ENCODE measurements at places on chromosomes 6 and 20.

DNA sequence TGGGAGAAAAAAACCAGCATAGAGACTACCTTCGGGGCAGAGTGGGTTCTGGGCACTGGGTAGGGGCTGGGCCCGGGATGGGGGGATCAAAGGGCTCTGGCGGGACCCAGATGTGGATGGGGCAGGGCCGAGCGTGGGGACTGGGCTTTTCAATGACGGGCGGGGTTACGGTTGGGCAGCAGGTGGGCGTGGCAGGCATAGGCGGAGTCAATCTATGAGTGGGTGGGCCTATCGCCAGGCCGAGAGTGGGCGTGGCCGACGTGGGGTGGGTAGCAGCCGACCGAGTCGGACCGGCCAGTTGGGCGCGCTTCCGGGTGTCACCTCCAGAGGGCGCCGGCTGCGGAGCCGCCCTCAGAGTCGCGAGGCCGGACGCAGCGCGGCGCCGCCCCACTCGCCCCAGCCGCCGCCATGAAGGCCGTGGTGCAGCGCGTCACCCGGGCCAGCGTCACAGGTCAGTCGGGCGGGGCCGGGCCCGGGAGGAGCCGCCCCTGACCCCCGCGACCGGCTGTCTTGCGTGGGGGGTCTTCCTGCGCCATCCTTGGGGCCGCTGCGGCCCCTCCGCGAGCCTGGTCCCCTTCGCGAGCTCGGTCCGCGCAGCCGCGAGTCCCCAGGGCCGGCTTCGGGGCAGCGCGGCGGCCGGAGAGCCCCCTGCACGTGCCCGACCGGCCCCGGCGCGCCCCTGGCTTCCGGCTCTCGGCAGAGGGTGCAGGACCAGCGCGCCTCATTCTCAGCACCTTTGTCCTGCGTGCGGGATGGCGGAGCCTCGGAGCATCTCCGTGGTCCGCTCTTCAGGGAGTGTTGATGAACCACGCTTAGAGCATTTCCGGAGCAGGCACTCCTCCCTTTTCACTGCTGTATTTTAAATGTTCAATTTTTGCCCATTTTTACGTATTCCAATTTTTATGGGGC is at the start of gene DTD1:
Gene DTD1, plus strand, starts transcription at position 390 of the 909 bp plus-strand sequence. Its CDS starts 19 bp downstream, at position 409.
- no peak for DNase-seq

GRCh38 chr20:62704341-62704948 is 4.2 kb upstream of the NTSR1 start:
- no peak for DNase-seq

- DNase-seq, result no peak
Measured at GRCh38 chr20:58695895-58696375, 3.3 kb downstream of the NPEPL1 start.

- no peak for DNase-seq
Measured at GRCh38 chr6:88263591-88263990, 97.4 kb upstream of the CNR1 start.

DNA sequence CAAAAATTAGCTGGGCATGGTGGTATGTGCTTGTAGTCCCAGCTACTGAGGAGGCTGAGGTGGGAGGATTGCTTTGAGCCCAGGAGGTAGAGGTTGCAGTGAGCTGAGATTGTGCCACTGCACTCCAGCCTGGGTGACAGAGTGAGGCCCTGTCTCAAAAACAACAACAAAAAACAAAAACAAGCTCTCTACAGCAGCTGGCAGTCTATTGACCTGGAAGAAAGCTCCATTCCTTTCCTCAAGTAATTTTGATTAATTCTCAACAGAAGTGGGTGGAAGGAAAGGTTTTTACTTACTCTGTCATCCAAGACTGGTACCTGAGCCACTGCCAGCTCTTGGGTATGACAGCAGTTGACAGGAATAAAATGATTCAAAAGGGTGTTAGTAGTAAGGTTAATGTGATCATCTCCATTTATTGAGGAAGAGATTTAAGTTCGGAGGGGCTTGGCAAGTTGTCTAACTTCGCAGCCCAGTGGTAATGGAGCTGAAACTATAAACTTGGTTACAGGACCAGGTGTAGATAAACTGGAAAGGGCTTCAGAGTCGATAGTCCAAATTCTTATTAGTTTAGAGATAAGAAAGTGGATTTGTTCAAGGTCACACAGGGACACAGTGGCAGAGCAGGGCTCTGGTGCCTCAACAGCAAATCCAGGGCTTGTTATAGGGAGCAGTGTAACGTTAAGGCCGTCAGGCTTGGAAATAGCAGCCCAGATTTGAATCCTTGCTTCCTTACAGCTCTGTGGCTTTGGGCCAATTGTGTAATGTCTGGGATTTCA is 14.8 kb downstream of the SRSF3 start:
- no peak for DNase-seq

DNA sequence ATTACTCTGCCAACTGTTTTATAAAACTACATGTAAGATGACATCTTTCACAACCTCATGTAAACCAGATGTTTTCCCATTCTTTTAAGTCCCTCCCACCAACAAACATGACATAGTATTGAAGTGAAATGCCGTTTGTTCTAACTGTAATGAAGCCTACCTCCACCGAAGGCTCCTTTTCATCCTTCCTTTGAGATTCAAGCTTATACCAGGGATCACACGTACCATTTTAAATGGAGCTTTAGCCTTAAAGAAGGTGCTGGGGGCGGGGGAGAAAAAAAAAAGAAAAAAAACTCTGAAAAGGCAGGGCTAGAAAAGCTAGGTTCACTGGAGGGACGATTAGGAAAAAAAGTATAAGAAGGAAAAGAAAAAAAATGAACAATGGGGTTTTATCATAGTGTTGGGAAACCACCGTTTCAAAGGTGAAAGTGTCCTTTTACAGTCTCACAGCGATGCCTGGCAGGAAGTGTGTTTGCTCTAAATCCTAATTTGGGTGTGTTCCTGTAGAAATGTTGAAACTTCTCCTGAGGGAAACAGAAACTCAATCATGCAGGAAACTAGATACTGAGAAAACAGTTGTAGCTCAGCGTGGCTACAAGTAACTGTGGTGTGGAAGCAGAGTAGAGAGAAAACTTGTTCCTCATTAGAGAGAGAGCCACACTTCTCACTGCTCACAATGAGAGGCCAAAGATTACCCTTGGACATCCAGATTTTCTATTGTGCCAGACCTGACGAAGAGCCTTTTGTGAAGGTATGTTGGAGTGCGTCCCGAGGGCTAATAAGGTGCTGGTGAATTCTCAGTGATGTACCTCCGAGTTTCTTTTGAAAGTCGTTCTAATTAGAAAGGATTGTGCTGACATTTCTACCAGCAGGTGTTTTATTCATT is 37.6 kb upstream of the HINT3 start:
- DNase-seq, result no peak

DNA sequence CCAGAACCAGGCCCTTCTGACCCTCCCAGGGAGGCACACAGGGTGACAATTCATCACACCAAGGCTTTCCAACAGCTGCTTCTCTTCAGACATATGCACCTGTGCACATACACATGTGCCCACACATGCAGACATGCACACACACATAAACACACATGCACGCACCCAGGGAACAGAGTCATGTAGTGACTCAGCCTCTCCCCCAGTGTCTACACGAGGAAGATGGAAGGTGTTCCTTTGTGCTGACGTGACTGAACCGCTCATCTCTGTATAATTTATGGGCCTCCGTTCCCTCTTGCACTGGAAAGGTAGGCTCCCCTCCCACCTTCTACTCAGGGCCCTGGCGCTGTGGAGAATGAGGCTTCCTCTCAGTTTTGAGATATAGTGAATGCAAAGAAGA is 23.8 kb upstream of the PLEKHG1 start:
- DNase-seq, result no peak

GRCh38 chr20:1912646-1913045 is 17.4 kb downstream of the SIRPA start:
- DNase-seq, result no peak

DNA sequence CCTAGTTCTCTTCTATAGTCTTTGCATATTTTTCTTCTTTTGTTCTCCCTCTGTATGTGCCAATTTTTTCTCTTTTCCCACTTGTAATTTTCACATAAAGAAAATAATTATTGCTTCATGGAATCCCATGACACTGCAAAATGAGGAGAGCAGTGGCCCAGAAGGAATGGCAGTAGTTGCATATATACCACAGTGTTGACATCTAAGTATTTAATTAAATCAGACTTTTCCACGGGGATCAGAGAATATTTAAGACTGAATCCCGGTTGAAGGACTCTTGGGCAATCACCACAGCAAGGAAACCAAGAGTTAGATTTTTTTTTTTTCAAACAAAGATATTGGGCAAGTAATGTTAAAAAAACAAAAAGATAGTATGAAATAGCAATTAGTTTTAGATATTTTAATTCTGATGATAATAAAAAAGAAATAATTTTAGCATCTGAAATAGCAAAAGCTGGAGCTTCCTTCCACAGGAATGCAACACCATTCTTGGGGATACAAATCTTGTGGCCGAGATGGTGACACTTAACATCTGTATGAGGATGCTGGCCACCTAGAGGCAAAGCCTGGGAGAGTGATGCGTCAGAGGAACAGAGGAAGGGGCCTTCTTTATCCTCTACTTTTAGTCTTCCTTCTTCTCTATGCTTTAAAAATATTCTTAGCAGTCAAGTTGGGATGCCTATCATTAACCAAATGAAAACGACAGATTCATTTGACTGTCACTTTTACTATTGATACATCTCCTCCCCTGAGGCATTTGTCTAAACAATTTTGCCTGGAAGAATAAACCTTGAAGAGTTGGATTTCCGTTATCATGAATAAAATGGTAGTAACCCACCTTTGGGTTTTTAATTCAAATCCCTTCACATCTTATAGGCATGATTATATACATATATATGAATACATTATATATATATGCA is 356.2 kb downstream of the GJA1 start:
- DNase-seq, result peak; percentile 12

DNA sequence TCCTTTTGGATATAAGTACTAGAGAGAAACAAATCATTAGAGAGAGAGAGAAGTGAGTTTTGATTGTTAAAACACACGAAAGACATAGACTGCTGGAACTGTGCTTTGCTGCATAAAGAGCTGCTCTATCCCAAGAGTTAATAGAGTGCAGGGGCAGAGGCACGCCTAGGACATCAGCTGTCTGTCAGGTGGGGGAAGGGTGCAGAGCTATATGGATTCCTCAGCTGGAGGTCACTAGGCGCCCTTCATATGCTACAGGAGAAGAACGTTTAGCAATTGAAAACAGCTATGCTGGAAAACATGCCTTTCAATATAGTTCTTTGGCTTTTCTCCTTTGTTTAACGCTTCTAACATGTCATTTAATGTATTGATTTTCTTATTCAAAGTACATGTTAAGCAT is 169.0 kb upstream of the MCHR2 start:
- DNase-seq, result no peak

DNA sequence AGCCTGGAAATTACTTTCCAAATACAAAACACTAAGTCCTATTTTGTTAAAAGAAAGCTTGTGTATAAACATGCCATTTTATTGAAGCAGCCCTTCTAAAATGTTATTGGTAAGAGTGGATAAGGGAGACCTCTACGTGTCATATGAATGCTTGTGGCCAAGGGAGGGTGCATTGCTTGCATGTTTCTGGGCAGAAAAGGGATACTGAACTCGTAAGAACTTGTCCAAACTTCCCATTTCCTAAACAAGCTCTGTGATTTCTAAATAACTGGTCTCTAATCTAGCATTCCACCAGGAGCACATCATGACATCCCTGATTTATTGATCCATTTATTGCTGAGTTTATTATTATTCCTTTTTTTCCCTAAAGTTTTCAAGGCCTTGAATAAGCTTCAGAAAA is 474.1 kb downstream of the CD109 start:
- no peak for DNase-seq

GRCh38 chr6:170224694-170225660 is 65.9 kb downstream of the DLL1 start:
- no peak for DNase-seq

GRCh38 chr20:24948939-24949679 is at the start of gene CST7:
Gene CST7 (plus strand): TSS chr20:24949269. CDS start chr20:24949506, 237 bp downstream.
- no peak for DNase-seq

GRCh38 chr6:74093361-74093760 is 397.4 kb downstream of the CD109 start:
- DNase-seq, result no peak

DNA sequence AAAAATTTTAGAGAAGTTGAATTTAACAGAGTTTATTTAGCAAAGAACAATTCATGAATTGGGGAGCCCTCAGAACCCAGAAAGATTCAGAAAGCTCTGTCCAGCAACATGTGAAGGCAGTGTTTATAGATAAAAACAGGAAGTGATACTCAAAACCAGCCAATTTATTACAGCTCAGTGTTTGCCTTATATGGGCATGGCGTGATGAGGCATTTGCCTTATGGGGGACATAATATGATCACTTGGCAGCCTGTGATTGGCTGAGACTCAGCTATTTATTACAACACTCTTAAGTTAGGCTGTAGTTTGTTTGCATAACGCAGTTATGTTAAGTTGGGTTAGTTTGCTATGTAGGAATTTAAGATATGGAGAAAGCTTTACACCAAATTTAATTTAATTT is 11.5 kb downstream of the HLA-DPA1 start:
- no peak for DNase-seq

GRCh38 chr6:158649289-158650143 is at the start of gene SYTL3:
Gene SYTL3 (plus strand): TSS chr6:158650054. CDS start chr6:158663269, 13,215 bp downstream.
- DNase-seq, result no peak

GRCh38 chr6:152240436-152240835 is 396.7 kb downstream of the SYNE1 start:
- DNase-seq, result no peak

DNA sequence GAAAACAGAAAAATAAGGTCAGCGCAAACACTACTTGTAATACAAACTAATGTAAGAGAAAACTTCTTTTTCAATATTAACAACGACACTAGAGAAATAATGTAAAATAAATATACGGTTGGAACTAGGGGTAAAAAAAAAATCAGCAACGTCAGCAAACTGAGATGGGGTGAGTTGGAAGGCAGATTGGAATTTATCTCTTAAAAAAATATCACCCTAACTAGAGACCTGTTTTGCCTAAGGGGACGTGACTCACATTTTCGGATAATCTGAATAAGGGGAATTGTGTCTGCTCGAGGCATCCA is 705 bp upstream of the UTRN start:
- DNase-seq, result no peak

GRCh38 chr6:168641446-168641845 is 200.5 kb downstream of the SMOC2 start:
- DNase-seq, result no peak

GRCh38 chr6:169266261-169266660 is 12.6 kb upstream of the THBS2 start:
- DNase-seq, result no peak

- DNase-seq, result no peak
Measured at GRCh38 chr6:21792177-21792576, 198.6 kb downstream of the SOX4 start.

DNA sequence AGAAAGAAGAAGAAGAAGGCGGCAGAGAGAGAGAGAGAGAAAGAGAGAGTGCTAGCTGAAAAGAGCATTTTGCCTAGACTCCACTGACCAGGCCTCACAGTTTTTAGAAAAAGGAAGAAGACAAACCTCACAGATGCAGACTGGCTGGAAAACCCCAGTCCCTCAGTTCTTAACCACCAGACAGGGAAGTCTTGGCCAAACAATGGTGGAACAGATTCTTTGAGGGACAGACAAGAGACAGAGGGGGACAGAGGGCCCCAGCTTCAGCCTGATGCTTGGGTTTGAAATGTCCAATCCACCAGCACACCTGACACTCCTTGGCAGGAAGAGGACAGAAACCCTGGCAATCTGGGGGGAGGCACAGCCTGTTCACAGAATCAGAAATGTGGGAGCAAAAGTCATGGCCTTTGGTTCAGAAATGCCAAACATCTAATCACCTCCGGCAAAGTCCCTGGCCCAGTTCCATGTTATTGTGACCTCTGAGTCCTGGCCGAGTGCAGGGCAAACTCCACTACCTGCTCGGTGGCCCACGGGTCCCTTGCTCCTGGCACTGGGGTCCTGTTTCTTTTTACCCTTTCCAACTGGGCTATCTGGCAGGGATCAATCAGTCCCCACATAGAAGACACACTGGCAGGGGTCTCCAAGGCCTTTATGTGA is 235.2 kb downstream of the LY86 start:
- DNase-seq, result no peak

GRCh38 chr6:22433745-22434144 is 135.6 kb upstream of the HDGFL1 start:
- DNase-seq, result no peak
